ENCODE measurements at places on chromosomes 6 and 20.

DNA sequence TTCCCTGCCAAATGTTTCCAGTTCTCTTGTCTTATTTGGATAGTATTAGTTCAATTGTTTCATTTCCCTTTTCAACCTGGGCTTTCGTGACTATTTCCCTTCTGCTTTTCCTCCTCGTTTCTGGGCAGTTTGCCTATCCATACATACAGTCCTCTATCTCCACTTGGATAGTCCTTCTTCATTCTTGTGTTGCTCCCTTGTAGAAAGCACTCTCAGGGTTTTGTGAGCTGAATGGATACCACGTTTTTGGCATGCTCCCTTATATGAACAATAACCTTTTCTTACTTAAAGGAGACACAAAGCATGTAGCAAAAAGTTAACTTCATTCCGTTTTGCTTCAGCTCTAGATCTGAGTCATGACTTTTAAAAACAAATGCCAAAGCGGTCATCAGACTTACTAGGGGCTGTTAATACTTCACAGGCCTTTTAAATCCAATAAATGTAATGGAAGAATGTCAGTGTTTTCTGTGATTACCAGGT, 16.6 kb downstream of the CRYBG1 start:
- H3K27me3 ChIP-seq = peaks cover 9% of the 10 kb centered on the region
- H3K4me3 ChIP-seq = no peak overlapping the region
- no peaks in the 10 kb centered on the region for H3K36me3 ChIP-seq
- DNase-seq = no peak
- no peaks in the 10 kb centered on the region for H3K4me1 ChIP-seq

DNA sequence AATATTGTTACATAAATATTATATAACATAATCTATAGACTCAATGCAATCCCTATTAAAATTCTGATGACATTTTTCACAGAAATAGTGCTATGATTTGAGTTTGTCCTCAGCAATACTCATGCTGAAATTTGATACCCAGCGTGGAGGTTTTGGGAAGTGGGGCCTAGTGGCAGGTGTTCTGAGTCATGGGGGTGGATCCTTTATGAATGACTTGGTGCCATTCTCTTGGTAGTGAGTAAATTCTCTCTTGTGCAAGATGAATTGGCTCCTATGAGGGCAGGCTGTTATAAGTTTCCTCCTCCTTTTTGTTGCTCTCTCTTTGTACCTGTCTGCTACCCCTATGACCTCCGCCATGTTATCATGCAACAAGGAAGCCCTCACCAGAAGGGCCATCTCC, 65.8 kb downstream of the SHPRH start:
- H3K27me3 ChIP-seq = no peaks in the 10 kb centered on the region
- peaks cover 59% of the 10 kb centered on the region for H3K36me3 ChIP-seq
- no peak overlapping the region for H3K27ac ChIP-seq
- no peak for DNase-seq

DNA sequence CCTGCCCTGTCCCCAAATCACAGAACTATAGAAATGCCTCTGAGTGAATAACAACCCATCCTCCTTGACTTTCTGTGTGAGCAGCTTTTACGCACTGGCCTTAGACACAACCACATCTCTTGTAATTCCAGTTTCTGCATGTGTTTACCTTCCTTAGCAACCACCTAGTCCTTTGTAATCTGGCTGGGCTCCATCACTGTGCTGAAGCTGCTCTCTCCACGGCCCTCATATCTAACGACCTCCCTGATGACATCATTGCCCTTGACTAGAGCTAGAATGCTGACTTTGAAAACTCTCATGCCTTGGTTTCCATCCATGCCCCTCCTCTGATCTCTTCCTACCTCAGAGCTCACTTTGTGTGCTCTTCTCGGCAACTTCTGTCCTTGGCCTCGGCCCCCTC, 30.5 kb upstream of the GLP1R start:
- no peaks in the 10 kb centered on the region for H3K4me1 ChIP-seq
- no peaks in the 10 kb centered on the region for H3K36me3 ChIP-seq
- DNase-seq = no peak

DNA sequence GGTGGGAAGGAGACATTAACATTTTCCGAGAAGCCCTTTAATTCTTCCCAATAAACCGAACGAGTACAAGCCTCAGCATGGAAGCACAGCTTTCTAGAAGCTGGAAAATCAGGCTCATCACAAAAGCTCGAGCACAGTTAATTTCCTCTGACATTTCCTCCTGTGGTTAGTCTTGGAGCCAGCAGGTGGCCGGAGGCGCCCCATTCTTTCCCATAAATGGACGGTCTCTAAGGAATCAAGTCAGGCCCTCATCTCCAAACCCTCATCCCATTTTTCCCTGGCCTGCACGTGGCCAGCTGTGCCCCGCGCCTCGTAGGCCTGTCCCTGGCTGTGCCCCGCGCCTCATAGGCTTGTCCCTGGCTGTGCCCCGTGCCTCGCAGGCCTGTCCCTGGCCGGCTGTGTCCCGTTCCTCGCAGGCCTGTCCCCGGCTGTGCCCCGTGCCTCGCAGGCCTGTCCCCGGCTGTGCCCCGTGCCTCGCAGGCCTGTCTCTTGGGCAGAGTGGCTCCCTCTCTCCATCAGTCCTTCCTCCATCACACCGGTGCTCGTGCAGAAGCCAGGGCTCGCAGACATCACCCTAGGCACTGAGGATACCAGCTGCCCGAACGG, 19.7 kb upstream of the NTSR1 start:
- H3K4me3 ChIP-seq = no peak overlapping the region
- no peak for DNase-seq
- H3K4me1 ChIP-seq = peaks cover 40% of the 10 kb centered on the region
- H3K27me3 ChIP-seq = no peaks in the 10 kb centered on the region
- no peaks in the 10 kb centered on the region for H3K36me3 ChIP-seq

DNA sequence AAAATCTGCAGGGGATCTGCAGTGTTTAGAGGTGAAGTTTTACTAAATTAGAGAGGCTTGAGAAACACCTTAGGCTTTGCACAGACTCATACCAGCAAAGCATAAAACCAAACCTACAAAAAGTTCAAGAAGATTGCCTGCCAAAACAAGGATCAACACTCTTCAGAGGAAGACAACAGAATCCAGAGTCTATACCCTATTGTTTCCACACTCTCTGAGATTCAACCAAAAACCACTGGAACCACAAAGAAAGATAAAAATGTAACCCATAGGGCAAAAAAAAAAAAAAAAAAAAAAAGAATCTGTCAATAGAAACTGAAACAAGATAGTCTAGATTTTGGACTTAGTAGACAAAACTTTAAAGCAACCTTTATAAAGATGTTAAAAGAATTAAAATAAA, 102.7 kb downstream of the ANKRD60 start:
- no peak overlapping the region for H3K27ac ChIP-seq
- no peaks in the 10 kb centered on the region for H3K36me3 ChIP-seq
- H3K27me3 ChIP-seq = no peaks in the 10 kb centered on the region
- DNase-seq = no peak
- peaks cover 22% of the 10 kb centered on the region for H3K4me1 ChIP-seq
- no peak overlapping the region for H3K4me3 ChIP-seq

- H3K27me3 ChIP-seq = peaks cover 3% of the 10 kb centered on the region
- H3K36me3 ChIP-seq = no peaks in the 10 kb centered on the region
- peaks cover 15% of the 10 kb centered on the region for H3K4me1 ChIP-seq
- DNase-seq = no peak
- peak overlapping the region; percentile 84 for H3K4me3 ChIP-seq
These were observed 2.8 kb upstream of the ZNF512B start for GRCh38 chr20:63972312-63973159.

- no peak overlapping the region for H3K4me3 ChIP-seq
- H3K27ac ChIP-seq = no peak overlapping the region
- H3K27me3 ChIP-seq = peaks cover 8% of the 10 kb centered on the region
These were observed 39.3 kb upstream of the APCDD1L start for GRCh38 chr20:58554541-58554940.

DNA sequence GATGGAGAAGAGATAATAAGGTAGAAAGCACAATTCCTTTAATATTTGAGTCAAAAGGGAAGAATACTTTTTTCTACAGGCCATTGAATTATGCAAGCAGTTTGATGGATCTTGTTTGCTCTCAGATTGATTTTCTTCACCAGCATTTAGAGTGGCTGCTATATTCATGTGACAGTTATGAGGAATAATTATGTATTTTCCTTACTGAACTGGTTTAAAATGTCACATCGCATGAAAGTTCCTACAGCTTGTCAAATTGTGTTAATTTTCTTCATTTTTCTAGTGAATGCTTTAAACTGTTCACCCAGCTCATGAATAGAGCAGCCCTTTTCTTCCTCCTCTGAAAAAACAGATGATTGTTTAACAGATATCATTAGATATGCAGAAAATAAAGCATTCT, 37.4 kb upstream of the TPD52L1 start:
- DNase-seq = no peak
- H3K4me3 ChIP-seq = no peak overlapping the region
- H3K36me3 ChIP-seq = peaks cover 10% of the 10 kb centered on the region
- H3K4me1 ChIP-seq = no peaks in the 10 kb centered on the region
- H3K27me3 ChIP-seq = no peaks in the 10 kb centered on the region
